ENCODE measurements at places on chromosomes 6 and 20.

DNA sequence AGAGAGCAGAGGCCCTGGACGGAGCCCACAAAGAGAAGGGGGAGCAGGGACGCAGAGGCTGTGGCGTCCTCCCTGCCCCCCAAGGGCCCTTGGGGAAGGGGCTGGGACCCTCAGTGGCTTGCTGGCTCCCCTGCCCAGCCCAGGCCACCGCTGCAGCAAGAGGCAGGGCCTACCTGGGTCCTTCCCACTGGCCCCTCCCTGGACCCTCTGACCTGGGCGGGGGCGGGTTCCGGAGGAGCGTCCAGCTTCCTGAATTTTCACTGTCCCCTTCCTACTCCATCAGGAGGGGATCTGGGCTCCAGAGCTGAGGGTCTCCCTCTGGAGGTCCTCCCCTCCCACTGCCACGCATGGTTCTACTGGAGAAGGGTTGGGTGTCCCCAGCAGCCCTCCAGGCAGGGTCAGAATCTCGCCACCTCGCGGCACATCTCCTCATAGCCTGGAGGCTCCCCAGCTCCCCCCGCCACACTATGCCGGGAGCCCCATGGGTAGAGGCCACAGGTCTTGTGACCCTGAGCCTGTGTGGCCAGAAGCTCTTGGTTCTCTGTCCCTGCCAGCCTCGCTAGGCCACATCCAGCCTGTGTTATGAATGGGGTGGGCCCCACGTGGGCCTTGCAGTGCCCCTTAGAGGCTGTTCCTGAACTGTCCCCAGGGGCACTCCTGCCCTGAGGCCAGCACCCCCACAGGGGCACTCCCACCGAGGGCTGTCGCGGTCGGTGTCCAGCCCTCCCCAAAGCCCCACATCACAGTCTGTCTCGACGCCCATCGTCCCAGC is 1.0 kb upstream of the SOX18 start:
- DNase-seq: no peak

DNA sequence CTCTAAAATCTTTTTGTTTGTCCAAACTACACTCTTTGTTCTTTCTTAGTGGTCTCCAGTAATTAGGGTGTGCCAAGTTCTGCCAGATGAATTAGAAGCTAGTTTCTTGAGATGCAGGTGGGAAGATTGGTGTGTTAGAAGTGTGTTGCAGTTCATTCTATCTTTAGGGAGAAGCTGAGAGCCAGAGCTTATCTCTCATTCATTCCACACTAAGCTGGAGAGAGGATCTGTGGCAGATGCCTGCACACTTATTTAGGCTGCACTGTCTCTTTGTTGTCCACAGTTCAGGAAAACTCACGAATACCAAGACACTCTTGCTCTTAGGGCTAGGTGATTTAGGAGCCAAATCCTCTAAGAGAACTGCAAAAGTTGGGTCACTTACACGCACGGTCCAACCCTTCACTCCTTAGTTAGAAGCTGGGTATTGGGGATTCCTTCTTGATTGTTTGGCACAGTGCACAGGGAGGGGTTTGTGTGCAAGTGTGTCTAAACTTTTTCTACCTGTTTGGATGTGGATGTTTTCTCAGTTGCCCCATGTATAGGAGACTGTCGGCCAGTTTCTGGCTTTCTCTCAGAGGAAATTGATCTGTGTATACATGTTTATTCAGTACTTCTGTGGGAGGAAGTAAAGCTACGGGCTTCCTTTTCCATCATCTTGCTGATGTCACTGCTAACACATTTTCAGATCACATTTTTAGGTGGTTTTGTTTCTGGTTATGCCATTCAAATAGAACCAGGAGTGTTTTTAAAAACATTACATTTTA is 49.5 kb downstream of the SMAP1 start:
- DNase-seq: peak; percentile 17

- no peak for DNase-seq
Observed at GRCh38 chr20:44033344-44033743, 118.7 kb downstream of the TOX2 start.

DNA sequence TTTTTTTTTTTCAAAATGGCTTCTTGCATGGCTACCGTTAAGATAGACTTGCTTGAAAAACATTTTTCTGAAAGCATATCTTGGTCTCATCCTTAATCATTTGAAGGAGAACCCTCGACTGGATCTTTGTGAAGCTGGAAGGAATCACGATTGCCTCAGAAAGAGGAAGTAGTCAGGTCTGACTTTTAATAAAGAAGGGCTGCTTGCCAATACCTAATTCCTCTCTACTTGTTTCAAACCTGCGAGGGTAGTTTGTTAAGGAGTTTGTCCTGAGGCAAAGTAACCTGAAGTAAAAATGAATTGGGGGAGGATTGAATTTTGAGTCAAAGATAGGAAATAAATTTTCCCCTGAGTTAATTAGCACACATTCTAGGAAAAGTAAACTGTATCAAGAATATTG is 288.1 kb upstream of the MAP3K7 start:
- no peak for DNase-seq

DNA sequence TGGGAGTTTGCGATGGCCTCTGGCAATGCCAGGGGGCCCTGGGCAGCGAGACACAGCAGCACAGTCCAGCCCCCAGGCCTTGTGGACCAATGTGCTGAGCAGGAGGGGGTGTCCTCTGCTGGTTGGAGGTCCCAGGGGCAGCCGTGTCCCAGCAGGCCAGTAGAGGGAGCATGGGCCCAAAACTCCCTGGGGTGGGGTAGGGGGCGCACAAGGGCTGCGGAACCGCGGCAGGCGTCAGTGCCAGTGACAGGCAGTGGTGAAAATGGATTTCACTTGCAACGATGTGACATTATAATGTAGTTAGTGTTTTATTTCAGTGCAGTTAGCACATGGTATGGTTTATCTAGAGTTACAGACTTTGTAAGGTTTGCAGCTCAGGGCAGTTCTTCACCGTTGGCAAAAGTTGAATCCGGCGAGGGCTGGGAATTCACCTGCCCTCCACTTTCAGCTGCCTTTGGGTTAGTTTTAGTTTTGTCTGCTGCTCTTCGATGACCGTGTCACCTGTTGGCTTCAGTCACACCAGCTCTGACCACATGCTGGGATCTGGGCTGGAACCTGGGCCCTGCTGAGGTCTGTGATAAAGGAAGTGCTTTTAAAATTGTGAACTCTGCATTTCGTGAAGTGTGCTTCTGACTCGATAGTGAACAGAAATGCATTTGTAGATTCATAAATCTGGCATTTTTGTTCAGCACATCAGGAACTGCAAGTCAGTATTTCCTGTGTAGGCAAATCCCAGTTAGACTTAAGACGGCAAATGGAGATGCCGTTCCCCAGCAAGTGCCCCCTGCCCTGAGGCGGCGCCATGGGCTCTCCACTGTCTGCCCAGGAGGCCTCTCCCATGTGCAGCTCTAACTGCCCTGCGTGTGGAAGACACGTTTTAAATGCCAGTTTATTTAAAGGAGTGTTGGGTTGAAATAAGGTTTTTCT is 46.8 kb downstream of the PYGB start:
- DNase-seq: peak; percentile 80

DNA sequence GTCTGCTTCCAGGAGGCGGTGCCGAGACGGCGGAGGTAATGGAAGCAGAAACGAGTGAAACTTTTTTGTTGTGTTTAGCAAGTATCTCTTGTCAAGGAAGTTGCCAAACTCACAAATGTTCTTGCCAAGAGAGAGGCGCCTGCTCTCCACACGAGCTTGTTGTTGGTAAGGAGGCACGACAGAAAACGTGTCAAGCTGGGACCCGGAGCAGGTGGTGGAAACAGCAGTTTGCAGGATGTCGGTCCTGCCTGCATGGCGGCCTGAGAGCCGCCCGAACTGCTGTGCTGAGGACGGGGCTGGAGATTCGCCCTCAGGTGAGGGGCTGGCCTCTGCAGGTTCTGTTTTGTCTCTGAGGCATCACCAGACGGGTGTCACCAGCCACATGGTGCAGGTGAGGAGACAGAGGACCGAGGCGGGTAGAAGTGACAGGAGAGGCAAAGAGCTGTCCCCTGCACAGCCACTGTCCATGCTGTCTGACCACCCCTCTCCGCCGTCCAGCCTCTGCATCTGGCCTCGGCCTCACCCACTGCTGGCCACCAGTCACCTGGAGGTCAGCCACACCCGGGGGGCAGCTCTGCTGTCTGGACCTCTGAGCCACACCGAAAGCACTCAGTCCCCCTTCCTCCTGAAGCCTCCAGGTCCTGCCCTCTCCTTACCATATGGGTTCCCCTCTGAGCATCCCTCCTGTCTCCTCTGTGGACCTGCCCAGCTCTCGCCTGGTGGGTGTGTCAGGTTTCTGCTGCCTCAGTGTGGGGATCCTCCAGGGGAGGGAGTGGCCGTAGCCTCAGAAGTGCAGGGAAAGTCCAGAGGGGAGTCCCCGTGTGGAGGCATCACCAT is 261.5 kb downstream of the TAF4 start:
- DNase-seq: peak; percentile 70

DNA sequence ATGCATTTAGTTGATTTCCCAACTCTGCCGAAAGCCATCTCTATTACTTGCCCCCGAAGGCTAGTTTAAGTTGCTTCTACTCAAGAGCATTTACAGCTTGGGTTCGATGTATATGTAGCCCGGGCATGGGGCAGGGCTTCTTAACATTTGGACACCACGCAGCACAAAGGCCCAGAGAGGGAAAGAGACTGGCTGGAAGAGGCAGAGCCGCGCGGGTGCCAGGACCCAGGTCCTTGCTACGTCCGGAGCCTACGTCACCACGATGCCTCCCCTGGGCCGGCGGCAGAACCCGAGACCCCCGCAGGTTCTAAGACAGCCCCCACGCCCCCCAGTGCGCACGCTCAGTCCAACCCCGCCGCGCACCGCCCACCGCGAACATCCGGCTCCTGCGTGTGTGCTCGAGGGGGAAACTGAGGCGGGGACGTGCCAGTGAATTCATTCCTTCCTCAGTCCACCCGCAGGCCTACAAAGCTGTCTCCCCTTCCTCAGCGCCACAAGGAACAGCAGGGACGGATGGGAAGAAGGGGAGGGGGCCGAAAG is 367 bp upstream of the PCIF1 start:
- DNase-seq: peak; percentile 63

DNA sequence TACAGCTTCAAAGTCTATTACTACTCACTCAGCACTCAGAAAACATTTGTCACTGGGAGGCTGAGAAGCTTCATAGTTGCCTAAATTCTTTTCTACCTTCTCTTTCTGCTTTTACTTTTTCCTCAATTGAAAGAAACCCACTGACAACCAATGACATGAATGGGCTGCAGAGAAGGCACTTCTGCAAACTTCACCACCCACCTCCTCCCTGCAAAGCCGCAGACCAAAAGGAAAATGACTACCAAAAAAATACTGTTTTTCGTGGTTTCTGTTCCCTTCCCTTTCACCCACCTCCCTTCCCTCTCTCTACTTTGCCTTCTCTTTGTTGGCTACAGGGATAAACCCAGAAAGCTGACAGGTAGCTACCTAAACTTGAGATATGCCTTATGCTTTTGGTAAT is 3.2 kb downstream of the GNAS-AS1 start:
- no peak for DNase-seq

DNA sequence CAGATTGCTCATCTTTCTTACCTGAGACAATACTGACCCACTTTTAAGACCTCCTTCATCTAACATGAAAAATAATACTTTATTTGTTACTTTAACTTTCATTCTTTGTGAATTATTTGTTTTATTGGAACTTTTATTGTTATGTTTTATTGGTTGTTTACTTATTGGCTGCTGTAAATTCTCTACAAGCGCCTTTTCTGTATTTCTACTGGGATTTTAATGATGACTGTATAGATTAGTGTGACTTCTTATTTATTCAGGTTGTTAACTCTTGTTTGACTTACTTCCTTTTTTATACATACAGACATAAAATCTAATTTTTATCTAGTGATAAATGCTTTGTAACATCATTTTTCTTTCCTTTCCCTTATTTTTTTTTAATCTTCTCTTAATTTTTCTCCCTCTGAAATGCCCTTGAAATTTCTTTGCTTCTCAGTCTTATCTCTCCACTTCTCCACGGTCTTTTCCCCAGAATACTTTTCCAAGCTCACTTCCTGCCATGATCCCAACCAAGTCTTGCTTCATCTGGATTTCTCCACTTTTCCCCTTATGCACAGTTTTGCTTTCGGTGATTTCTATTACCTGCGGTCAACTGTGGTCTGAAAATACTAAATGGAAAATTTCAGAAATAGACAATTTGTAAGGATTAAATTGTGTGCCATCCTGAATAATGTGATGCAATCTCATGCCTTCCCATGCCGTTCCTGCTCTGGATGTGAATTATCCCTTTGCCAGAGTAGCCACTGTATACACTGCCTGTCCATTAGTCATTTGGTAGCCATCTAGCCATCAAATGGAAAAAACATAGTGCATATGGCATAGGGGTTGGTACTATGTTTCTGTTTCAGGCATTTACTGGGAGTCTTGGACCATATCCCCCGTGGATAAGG is 265.9 kb downstream of the PRL start:
- DNase-seq: no peak

- DNase-seq: peak; percentile 34
Observed at GRCh38 chr6:10720265-10720959, 2.5 kb upstream of the TMEM14C start.

DNA sequence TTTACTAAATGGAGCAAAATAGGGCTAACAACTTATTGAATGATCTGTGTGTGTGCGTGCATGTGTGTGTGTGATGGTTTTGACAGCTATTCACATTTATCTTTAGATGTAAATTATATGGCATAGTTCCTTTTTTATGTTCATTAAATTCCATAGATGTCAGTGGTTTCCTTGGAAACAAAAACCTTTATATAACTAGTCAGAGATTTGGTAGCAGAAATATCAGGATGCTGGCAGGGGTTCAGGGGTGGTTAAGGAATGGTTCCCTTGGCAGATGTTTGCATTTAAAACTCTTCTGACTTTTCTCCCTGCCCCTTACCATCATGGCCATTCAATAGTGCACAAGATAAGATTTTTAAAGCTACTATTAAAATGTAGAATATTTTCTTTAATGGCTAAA is 256.6 kb downstream of the PLCB1 start:
- no peak for DNase-seq

- no peak for DNase-seq
Observed at GRCh38 chr6:164150232-164150631, 735.7 kb downstream of the QKI start.

GRCh38 chr6:143205991-143206390 is 145.3 kb downstream of the AIG1 start:
- DNase-seq: no peak

- DNase-seq: peak; percentile 71
Observed at GRCh38 chr20:20603339-20603990, 109.0 kb downstream of the RALGAPA2 start.

DNA sequence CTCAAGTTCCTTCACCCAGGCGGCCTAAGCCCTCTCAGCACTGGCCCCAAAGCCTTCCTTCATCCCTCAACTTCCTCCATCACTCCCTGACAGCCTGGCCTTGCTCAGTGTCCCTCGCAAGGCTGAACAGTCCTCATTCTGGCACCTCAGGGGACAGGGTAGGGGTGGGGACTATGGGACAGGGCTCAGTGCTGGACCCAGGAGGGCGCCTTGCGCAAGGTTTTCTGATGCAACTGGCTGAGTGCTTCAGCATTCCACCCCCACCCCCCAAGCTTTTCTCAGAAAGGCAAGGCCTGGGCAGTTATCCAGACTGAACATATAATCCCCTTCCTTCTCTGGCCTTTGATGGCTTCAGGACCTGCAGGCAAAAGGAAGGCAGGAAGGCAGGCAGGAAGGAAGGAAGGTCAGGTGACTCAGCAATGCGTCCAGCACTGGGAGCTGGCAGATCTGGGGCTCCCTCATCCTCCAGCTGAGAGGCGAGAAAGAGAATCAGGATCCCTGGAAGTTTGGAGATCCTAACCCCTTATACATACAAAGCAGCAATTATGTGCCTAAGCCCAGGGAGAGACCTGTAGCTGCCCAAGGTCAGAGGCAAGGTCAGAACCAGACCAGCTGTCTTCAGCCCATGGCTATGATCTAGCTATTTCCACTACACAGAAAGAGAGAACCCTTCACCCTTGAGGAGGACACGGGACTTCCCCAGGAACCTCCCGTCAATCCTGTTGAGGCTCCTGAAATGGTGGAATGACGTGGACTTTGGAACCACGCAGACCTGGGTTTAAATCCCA is 8.6 kb upstream of the TRIB3 start:
- DNase-seq: no peak

All from GM20000 (cell line).